ENCODE measurements at places on chromosomes 6 and 20. TPM values are rescaled to one million over a fixed set of nuclear protein-coding genes. Genes with fewer than 3 reads are reported as not detected.

The OLIG3 gene
- total RNA-seq: not detected

The ADGRF5 gene
- not detected for total RNA-seq

The TFAP2D gene
- total RNA-seq: not detected

The PKIB gene
- total RNA-seq: 3.3 TPM

The RAB32 gene
- 280 TPM for total RNA-seq

Measured in nasal cavity respiratory epithelium epithelial cell of viscerocranial mucosa (primary cell).